ENCODE measurements at places on chromosomes 7 and 10.

DNA sequence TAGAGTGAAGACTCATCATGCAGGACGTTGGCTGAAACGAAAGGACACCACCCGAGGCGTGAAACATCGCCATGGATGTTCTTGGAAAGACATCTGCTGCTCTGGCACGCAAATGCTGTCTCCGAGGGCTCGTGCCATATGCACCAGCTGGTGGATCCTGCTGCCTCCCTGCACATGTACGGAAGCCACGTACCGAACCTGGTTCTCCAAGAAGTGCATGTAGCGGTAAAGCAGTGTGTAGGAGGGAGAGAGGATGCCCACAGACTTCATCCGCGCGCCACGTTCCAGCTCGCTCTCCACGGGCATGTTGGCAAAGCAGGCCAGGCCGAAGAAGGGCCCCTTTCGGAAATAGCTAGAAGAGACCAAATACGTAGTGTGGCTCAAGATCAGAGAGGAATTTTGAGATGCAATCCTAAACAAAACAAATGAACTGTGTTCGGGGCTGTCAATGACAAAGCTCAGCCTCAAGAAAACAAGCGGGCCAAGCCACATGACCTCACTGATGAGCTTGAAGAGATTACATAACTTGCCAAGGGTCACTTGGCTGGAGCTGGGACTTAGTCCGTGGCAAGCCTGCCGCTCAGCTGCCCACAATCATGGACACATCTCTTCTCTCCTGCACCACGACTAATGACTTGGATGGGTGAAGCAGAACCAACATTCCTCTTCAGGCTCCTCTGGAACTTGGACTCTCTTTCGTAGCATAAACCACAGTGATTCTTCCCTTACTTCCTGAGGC, 16.5 kb downstream of the DENND11 start:
- DNase-seq, result no peak

DNA sequence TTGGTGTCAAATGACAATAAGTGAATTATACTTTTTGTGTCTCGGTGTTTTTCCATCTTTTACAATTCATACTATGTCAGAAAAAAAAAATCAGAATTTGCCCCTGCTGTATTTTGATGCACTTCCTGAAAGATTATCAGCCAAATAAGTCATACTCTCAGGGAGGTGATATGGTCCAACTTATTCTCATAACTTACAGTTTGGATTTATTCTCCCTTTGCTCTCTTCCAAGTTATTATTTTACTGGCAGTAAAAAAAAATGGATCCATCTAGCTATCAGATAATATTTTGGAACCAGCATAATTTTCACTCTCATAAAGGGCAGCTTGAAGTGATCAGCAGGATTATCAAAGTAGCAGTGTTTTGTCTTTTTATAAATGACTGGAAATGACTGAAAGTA, 337.1 kb downstream of the BMPER start:
- no peak for DNase-seq

- DNase-seq, result no peak
Observed at GRCh38 chr10:2866569-2866968, 200.8 kb upstream of the PFKP start.

DNA sequence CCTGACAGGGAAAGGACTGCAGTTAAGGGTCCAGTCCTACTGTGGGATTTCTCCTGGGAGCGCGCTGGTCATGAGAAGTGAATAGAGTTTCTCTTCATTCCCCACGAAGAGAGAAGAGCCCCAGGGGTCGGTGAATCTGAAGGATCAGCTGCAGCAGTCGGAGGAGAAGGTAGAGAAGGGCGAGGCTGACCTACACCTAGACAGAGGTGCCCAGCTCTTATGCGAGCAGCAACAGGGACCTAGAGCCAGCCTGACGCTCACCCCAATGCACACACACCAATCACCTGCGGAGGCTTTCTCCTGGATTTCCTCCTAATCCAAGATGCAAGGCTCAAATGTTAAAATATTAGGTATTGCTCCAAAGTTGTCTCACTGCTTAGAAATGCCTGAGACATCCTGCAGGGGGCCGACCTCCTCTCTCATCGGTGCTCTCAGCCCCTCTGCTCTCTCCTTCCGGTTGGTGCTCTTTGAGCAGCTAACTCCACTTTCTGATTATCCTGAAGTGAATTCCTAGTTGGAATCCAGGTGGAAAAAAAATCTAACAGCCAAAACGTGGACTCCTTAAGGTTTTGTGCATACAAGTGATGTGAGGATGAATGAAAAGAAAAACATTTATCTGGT, 176.4 kb downstream of the AHR start:
- DNase-seq, result no peak

GRCh38 chr10:24503461-24504320, 220.0 kb downstream of the ARHGAP21 start:
- DNase-seq, result no peak

- DNase-seq, result no peak
Observed at GRCh38 chr10:93657757-93658156, 44.6 kb downstream of the FRA10AC1 start.

DNA sequence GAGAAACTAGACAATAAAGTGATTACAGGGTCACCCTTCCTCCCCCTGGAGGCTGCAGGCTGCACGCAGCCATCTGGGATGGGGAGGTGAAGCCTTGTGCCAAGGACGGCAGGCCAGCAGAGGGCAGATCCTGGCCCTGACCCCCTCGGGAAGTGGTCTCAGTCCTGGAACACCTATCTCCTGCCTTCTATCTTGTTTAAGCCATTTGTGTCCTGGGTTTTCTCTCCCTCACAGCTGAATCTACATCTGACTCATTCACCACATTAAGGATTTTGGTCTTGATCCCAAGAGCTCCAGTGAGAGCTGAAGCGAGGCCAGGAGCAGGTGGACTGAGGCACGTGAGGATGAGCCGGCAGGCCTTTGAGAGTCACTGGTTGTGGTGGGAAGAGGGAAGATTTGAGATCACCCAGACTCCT, 16.4 kb upstream of the PARP12 start:
- no peak for DNase-seq

DNA sequence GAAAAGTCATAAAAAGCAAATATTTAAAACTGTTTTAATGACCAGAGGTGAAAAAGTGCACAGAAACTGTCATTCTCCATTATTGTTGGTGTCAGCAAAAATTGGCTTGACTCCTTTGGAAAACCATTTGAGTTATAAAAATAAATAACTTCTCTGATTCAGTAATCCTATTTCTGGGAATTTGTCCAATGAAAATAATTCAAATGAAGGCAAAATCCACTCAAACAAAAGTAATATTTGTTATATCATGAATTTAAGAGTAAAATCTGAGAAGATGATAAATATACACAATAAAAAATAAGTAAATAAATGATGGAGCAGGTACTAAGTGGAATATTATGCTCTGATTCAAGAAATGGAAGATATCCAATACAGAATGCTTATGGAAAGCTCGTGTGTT, 326.6 kb upstream of the KLF6 start:
- DNase-seq, result no peak
